ENCODE measurements at places on chromosomes 7 and 10.

GRCh38 chr10:43679509-43679908, 30.8 kb upstream of the ZNF32 start:
- DNase-seq = no peak

DNA sequence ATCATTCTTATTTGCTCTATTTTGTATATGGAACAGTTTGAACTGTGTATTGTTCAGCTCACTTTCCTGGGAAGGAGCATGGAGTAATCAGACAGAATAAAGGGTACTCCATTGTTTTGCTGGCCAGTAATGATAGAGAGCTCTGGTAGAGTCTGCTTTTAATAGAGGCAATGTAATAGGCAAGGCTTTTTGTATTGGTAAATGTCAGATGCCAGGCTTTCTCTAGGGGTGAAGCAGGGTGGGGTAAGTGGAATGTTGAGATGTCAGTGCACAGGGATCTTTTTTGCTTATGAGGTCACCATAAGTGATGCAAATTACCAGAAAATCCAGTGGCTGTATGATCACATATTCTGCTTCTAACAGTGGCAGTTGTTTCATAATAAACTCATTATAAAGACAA, 1088.3 kb upstream of the SORCS1 start:
- no peak for DNase-seq

GRCh38 chr10:46074196-46074946, 28.3 kb upstream of the MSMB start:
- DNase-seq = no peak

DNA sequence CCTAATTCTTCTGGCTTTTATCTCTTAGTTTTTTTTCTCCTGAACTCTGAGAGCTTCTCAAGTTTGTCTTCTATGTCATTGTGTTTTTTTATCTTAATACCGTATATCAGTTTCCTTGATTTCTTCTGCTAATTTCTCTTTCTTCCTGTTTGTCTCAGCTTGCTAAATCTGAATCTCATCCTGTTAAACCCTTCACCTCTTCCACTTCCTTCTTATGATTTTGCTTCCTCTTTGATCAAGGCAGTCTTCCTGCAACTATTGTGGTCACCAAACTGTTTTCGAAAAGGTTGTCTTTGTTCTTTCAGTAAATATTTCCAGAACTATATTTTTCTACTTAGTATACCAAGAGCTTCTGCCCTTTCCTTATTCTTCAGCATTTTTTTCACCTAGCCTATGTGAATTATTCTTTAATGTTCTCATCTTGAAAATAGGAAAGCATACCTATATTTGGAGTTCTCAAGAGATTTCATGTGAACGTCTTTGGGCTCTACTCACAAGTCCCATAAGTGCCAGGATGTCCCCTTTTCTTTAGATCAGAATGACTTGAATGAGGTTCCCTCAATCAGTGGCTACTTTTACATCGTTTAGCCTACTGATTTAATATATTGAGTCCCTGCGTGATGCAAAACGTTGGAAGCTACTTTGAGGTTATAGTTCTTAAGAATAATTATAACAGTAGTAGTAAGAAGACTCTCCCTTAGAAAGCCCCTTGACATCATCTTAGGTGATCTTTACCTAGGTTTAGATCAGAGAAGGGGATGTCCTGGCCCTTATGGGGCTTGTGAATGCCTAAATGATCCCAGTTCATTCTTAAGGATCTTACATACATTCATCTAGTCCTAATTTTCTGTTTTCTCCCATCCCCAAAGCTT, 415.4 kb upstream of the AUTS2 start:
- no peak for DNase-seq

GRCh38 chr7:54465095-54465494, 77.1 kb upstream of the VSTM2A start:
- DNase-seq = no peak

DNA sequence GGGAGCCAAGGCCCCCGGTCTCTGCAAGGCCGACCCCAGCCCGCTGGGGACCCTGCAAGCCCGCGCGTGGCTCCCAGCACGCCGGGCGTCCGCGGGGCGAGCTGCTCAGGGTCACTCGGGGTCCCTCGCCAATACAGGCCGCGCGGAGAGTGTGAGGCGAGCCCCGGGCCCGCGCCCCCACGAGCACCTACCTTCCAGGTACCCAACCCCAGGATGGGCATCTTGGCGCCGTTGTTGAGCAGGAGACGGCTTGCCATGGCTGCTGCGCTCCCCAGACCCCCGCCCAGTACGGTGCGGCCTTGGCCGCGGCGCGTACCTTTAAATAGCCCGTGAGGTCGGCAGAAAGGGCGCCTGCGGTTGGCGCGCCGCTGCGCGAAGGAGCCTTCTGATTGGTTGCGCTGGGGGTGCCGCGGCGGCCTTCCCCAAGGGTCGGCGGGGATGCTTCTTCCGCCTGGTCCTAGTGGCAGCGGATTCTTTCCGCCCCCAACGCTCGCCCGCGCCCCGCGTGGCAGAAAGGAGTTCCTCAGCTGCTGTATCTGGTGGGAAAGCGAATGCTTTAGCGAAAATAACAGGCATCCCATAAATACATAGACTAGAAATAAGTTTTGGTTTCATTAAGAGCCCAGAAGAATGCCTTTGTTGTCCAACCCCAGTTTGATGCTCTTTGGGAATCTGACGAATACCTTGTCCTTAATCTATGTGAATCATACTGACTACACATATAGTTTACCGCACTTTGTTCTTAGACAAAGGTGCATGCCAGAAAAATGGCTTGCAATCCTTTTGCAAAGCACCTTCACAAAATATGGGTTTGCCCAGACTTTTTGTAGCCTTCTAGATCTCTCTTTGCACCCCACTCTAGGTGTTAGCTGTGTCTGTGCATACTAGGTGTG, at the start of gene AKR1B1:
Gene AKR1B1, minus strand, starts transcription at position 295 of the 893 bp plus-strand sequence. Its CDS starts 38 bp downstream, at position 257.
- peak; percentile 37 for DNase-seq

- no peak for DNase-seq
These were observed 122.3 kb downstream of the SLIT1 start for GRCh38 chr10:97063271-97063982.

DNA sequence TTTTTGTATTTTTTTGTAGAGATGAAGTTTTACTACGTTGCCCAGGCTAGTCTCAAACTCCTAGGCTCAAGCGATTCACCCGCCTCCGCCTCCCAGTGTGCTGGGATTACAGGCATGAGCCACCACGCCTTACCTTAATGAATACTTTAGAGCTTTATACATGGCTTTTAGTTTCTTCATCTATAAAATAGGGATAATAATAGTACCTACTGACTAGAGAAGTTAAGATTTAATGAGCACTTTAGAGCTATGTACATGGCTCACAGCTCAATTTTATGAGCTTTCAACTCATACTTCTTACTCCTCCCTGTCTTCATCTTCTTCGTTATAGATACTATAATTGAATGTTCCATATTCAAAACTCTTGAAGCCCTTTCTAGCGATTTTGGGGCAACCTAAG, 229.7 kb upstream of the KAT6B start:
- no peak for DNase-seq

- no peak for DNase-seq
These were observed 624 bp upstream of the CEP55 start for GRCh38 chr10:93495654-93496321.

DNA sequence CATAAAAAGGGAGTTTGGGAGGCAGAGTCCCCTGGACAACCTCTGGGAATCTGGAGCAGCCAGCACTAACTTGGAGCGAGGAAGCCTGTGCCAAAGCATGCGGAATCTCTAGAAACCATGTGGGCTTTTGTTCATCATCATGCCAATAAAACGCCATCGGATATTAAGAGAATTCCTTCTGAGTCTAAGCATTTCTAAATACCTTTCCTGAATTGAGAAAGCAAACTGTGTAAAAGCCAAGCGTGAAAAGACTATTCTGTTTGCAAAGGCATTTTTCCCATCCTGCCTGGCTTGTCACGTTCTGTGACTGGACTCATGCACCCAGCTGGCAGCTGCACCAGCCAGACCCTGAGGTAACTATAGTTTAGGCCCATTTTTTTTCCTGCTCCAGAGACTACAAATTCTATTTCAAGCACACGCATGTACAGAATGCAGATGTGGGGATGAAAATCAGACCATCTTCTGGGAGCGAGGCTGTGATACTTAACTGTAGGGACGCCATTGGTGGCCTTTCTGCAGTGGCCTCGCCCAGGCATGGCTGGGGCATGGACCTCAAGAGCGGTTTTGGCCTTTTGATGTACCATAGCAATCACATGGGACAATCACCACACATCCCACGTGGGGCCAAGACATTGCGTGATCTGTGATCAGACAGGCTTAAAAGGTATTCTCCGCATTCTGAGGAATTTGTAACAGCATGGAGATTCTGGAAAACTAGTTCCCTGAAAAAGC, 218.9 kb downstream of the KIAA1217 start:
- no peak for DNase-seq

- DNase-seq = no peak
These were observed 68.0 kb upstream of the INSIG1 start for GRCh38 chr7:155229548-155230168.

- DNase-seq = no peak
These were observed 15.4 kb downstream of the AHCYL2 start for GRCh38 chr7:129240119-129240820.

DNA sequence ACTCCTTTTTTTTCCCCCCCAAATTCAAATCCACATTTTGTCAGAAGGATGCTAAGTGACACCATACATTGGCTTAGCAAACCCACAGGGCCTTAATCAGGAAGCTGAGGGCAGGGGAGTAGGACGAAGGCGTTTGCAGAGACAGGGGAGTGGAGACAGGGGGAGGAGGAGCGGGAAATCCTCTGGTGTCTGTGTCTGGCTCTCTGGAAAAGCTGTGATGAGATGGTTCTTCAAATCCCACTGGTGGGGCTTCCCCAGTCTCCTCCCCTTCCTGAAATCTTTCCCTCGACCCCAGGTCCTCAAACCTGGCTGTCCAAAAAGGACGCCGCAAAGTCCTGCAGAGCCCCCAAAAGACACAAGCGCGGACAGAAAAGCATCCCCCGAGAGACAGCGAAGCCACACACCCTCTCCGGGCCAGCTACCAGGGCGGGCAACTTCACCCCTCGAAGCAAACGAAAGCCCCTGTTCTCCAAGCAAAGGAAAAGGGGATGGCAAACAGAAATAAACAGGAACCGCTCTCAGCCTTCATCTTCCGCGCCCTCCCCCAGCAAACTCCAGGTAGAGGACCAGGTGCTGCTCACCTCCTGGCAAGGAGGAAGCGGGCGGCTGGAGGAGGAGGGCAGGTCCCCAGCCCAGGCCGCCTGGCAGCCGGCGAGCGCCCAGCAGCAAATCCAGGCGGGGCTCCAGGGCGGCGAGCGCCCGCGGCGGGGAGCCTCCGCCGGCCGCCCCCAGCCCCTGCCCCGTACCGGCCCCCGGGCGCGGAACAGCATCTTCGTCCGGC, 520 bp downstream of the ELAPOR2 start:
- no peak for DNase-seq

DNA sequence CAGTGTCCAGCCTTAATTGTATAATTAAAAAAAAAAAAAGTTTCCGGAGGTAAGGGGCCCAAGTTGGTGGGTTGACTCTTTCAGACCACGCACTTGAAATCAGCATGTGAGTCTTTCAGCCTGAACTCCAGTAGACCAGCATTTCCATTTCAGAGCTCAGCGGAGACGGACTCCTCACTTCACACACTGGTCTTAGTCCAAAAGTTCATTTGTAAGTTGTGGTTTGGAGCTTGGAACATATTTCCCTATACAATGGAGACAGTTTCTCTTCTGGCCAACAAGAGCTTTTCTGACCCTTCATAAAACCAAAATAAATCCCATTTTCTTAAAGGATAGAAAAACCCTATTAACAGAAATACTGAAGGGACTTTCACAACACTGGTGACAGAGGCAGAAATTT, 41.0 kb downstream of the ATXN7L1 start:
- no peak for DNase-seq

DNA sequence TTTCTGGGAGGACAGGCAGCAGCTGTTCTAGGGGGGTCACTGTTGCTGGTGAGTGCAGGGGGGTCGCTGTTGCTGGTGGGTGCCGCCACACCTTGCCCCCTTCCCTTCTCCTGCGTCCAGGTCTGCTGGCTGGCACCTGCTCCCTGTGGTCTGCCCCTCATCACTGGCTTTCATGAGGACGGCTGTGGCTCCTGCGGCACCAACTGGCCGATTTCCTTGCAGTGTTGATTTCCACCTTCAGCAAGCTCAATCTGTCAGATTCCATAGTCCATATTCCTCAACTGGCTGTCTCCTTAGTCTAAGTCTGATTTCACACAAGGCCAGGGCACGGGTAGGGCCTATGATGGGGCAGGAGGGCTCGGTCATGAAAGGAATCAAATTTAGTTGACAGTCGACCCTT, 23.4 kb upstream of the GRB10 start:
- DNase-seq = no peak

GRCh38 chr7:43450894-43451293, 132.0 kb upstream of the STK17A start:
- no peak for DNase-seq

- no peak for DNase-seq
These were observed 169.8 kb upstream of the GRB10 start for GRCh38 chr7:50952544-50952943.

- no peak for DNase-seq
These were observed 18.2 kb downstream of the GPR146 start for GRCh38 chr7:1062296-1063294.

DNA sequence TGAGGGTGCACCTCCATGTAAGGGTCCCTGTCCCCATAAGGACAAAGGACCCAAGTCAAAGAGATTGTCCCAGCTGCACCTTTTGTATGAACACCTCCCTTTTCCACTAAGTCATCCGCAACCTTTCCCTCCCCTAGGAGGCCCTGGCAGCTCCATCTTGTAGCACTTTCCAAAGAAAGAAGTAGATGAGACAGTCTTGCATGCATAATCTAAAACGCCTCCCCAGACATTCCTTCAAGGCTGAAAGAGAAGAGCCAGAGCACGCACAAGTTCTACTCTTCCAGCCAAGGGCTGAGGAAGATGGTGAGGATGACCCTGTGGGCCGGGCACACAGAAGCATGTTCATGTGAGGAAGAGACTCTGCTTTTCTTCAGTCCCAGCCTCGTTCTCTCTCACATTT, 194.4 kb downstream of the TNS3 start:
- DNase-seq = no peak

DNA sequence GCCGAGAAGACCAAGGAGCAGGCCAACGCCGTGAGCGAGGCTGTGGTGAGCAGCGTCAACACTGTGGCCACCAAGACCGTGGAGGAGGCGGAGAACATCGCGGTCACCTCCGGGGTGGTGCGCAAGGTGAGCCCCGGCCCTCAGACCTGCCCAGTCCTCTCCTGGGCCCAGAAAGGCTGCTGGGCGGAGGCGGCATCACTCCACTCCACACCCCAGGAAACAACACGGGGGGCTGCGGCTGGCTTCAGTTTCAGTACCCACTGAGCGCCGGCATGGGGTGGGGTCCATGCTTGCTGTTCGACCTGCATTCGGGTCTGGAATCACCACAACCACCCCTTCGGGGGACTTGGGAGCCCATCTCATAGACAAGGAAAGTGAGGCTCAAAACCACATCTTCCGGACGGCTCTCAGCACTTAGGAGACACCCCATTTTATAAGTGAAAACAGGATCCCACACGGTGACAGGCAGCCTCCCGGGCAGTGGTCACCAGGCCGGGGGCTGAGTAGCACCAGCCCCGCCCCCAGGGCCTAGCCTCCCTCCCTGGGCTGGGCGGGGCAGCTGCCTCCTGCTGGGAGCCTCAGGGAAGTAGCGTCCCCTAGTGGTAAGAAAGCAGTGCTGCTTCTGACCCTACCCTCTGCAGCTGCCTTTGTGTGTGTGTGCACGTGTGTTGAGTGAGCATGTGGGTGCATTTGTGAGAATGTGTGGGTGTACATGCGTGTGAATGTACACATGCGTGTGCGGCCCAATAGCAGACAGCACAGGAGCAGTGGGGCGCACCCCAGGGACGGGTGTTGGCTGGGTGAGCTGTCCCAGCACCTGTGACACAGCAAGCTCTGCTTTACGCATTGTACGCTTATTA, 1.8 kb downstream of the SNCG start:
- DNase-seq = no peak
